ENCODE measurements at places on chromosomes 11 and 22.

DNA sequence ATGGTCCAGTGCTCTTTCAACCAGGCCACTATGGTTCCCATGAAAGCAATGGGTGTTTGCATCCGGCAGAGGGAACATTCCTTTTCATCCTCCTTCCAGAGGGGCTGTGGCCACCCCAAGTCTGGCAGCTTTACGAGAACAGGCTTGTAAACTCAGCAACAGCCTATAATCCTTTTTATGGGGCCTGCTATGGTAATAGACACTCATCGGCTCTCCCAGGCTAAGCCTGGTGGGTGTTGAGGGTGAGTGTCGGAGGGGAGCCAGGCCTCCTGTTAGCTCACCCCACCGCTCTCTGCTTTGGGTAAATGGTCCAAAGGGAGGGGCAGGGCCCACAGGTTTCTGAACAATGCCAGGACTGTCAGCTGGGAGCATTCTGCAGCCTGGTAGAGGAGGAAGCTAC lies 111.6 kb upstream of the CD82 start:
- no peak for DNase-seq

DNA sequence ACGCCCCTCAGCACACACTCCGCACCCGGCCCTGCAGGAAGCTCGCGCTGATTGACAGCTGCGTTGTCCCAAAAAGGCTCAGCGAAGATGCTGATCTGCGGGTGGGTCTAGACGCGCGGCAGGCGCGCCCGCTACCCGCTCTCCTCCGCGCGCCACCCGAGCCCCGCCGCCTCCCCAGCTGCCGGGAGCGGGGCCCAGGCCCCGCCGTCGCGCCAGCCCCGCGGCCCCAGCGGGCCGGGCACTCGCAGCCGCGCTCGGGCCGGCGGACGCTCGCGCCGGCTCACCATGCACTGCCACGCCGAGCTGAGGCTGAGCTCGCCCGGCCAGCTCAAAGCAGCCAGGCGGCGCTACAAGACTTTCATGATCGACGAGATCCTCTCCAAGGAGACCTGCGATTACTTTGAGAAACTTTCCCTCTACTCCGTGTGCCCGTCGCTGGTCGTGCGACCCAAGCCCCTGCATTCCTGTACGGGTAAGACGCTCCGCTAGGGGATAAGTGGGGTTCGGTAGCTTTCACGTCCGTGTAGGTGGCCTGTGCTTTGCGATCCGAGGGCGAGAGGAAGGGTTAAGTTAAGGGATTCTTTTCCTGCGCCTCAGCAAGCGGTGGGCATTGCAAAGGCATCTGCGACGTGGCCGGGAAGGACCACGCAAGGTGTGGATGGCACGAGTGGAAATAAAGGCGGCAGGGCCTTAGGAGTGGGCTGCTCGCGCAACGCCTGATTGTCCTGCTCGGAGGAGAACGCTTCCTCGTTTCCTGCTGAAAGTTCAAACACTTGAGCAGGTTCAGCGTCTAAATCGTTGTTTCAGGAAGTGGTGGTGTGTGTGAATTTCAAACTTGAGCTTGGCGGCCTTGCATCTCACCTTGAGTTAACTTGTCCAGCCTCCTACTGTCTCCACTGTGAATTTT lies at the start of gene BARX2:
TSS of gene BARX2 (plus strand) at position 98 of the 907 bp plus-strand sequence. CDS start at position 286, 188 bp downstream.
- no peak for DNase-seq

- DNase-seq, result no peak
Observed at GRCh38 chr22:49521787-49522224, 305.9 kb downstream of the BRD1 start.

DNA sequence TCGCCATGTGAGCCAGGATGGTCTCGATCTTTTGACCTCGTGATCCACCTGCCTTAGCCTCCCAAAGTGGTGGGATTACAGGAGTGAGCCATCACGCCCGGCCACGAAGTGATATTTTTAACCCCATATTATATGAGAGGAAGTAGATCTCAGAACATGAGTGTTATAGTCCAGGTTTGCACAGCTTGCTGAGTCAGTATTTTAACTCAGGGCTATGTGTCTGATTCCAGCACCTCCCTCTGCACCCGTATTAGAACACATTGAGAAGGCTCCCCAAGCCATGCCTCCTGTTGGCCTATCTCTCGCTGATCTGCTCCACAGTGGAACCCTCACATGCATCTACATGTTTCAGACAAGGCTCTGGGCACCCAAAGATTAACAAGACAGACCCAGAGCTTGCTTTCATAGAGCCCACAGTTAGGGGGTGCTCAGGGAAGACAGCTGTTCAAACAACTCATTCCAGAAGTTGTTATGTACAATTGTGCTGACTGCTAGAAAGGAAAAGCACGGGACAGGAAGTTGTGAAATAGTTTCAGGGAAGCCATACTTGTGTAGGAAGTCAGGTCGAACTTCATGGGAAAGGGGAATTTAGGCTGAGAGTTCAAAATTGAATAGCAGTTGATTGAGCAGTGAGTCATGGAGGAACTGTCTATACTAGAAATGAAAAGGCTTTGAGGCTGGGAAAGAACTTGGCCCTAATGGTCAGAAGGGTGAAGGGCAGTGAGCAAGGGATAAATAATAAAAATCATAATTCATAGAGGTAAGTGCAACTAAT lies 49.3 kb upstream of the CLPB start:
- no peak for DNase-seq

GRCh38 chr11:36312611-36313472 lies 16.8 kb downstream of the PRR5L start:
- DNase-seq, result no peak

GRCh38 chr11:65719871-65720210 lies 757 bp downstream of the RNASEH2C start:
- DNase-seq, result no peak

- no peak for DNase-seq
Observed at GRCh38 chr22:32063701-32064100, 20.6 kb downstream of the SLC5A1 start.

GRCh38 chr11:11407065-11407762 lies 54.2 kb upstream of the CSNK2A3 start:
- no peak for DNase-seq

- no peak for DNase-seq
Observed at GRCh38 chr11:77886401-77886800, 65.5 kb downstream of the AAMDC start.

GRCh38 chr22:46590334-46590733 lies 29.9 kb upstream of the GRAMD4 start:
- DNase-seq, result no peak

DNA sequence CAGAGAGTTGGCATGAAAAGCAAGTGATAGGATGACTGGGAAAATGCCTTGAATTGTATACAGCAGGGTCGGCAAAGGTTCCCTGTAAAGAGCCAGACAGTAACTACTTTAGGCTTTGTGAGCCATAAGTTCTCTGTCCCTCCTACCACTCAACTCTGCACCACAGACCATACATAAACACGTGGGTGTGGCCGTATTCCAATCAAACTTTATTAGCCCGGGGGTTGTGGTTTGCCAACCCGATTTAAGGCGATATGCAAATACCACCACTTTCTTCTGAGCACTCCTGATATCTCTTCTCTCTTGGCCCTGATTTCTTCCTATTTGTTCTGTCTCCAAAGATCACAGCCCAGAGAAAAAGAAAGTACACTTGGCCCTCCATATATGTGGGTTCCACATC lies 87.5 kb downstream of the MN1 start:
- no peak for DNase-seq

GRCh38 chr11:130318031-130318673 lies 3.4 kb upstream of the ZBTB44 start:
- no peak for DNase-seq

GRCh38 chr11:134841972-134842371 lies 429.9 kb upstream of the B3GAT1 start:
- no peak for DNase-seq

- DNase-seq, result no peak
Observed at GRCh38 chr22:25660336-25660735, 81.7 kb upstream of the MYO18B start.

GRCh38 chr11:36507824-36508489 lies 2.1 kb downstream of the TRAF6 start:
- no peak for DNase-seq

GRCh38 chr11:116466191-116466590 lies 306.6 kb downstream of the BUD13 start:
- DNase-seq, result no peak

GRCh38 chr22:25448435-25449051 lies 115.9 kb upstream of the GRK3 start:
- DNase-seq, result no peak

DNA sequence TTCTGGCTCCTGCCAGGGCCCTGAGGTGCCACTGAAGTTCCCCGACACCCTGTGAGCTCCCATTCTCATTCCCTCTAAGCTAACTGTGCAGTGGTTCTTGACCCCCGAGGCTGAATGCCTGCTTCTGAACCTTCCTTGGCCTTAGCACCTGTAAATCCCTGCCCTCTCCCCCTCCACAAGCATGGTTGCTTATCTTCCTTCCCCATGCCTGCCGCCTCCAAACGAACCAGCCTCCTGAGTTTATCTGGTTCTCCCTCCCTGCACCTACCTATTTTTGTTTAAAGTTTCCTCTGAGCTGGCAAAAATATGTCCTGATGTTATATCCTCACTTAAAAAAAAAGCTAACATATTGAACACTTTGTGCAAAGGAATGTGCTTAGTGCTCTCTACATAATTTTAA lies 33.9 kb downstream of the PPFIBP2 start:
- DNase-seq, result no peak

DNA sequence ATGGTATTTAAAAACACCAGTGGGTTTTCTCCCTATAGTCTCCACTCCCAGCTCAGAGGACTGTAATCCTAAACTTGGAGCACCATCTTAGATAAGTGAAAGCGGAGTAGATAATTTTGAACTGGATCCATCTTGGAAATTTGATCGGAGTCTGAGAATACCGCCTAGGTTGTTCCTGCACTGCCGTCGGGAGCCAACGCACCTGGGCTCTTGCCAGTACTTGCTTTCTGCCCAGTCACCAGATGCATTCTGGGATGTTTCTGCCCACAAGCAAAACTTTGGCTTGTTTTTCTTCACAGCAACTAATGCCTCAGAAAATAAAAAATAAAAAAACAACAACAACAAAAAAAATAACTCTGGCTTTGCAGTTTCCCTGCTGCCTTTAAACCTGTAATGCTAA lies 113.0 kb upstream of the MTMR2 start:
- DNase-seq, result no peak

DNA sequence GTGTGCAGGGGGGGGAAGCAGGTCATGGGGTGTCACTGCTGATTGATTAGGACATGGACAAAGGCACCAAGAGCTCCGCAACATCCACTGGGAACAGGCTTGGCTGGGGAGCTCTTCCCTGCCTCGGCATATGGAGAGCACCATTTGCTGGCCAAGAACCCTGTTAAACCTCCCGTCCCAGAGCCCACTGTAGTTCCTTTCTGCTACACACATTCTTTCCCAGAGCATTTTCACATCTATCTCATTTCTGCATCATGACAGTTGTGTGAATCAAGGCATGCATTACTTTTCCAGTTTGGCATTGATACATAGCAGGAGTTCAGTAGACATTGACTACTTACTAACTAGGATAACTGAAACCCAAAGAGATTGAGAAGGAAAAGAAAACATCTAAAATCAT lies 333.4 kb upstream of the B3GAT1 start:
- no peak for DNase-seq

DNA sequence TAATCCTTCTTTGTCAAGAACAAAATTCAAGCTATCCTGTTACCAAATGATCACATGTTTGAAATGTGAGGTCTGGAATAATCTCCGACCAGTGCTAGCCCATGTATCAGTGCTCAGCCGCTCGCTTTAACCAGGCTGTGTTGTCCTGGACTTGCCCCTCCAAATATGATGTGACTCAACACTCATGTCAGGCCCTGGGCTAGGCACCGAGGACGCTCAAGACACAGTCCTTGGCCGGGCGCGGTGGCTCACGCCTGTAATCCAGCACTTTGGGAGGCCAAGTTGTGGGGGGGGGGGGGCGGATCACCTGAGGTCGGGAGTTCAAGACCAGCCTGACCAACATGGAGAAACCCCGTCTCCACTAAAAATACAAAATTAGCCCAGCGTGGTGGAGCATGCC lies 54.1 kb upstream of the WNT7B start:
- DNase-seq, result no peak

Measured in GF-D8 (cell line).